ENCODE measurements at places on chromosomes 4 and X.
A peak's percentile ranks its signal among the peaks of the same experiment; 100 is the strongest.

- no peak for DNase-seq
Measured at GRCh38 chrX:132443196-132444135, 45.4 kb downstream of the MBNL3 start.

GRCh38 chrX:2342281-2342688, 158.5 kb downstream of the DHRSX start:
- no peak for DNase-seq

GRCh38 chr4:107333518-107333917, 297.4 kb upstream of the DKK2 start:
- no peak for DNase-seq

DNA sequence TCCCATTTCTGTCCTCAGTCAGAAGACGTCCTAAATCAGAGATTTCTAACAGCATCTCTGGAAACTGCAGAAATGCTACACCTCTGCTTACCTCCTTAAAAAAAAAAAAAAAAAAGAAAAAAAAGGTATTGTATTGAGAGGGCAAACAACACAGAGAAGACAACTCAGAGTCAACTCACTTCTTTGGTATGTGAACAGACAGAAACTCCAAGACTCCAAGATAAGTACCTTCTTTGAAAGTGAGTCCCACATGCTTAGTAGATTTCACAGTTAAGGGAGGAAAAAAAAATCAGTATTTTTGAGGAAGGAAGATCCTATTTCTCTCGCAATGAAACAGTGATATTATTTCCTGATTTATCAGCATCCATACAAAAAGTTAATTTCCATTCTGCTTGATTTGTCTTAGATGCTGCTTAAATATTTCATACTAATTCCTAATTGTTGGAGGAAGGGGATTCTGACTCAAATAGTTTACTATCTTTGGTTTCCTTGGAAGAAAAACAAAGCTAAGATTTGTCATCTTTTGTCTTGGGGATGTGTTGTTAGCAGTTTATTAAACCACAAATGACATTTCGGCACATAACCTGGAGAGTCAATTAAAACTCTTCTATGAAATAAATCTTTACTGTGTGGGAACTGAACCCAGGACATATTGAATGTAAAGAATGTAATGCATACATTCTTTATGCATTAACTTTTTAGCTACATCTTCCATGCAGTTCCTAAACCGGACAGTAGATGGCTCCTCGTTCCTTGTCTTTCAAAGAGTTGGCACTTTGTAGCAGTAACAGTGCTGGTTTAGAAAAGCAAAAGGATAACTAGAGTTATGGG, 4.7 kb downstream of the RASGEF1B start:
- DNase-seq, result peak; percentile 76

DNA sequence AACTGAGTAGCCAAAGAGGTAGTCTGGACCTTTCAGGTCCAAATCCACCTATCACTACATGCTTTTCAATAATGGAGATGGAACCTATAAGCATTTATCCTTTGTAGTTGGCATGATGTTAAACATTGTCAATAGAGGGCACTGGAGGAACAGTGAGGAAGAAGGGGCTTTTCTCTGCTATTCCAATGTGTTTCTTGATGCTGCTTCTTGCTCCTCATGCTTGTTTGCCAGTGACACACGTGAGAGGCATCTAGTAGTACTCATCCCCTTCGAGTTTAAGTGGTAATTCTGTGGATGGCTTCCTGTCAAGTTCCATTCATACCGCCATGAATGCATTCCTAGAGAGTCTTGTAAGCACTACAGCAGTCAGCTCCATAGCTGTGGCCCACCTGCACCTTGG, 84.0 kb downstream of the NAA11 start:
- no peak for DNase-seq

- no peak for DNase-seq
Measured at GRCh38 chr4:74931376-74931775, 1.5 kb upstream of the PARM1 start.

GRCh38 chr4:123871341-123871740, 474.7 kb downstream of the SPRY1 start:
- DNase-seq, result peak; percentile 53

- DNase-seq, result no peak
Measured at GRCh38 chrX:104987063-104987462, 233.4 kb downstream of the TEX13A start.

DNA sequence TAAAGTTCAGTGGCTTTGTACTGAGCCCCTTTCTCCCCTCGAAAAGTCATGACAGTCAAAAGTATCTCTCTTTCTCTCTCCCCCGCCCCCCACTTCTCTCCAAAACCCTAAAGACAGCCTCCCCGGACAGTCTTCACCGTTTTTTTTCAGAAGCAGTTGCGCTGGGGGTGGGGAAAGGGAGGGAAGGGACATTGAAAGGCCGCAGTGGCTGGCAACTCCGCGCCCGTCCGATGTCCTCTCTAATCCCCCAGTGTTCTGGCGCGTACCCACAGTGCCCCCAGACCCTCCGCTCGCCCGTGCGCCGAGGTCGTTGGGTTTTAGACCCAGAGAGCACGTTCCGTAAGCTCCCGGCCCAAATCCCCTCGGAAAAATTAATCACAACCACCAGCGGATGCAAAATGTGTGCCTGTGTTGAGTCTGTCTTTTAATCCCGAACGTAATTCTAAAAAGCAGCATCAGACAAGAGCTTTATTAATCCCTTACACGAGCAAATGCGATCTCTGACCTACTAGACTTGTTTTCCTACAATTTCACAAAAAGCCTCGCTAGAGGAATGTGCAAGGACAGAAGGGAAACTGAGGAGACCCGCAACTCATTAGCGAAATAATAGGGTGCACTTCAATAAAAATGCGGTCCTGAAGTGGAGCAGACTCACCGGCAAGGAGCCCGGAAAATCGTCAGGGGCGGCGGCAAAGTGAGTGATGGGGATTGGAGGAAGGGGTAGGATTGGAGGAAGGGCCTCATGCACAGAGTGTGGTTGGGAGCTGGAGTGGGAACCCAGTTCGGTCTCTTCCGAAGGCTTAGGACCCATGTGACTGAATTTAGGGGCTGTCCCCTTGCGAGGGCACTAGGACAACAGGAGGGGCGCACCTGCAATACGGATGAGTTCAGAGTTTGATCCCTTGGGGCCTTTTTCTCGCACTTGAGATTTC, 12.2 kb upstream of the PRDM8 start:
- DNase-seq, result no peak

GRCh38 chr4:121375262-121375661, 5.6 kb downstream of the QRFPR start:
- DNase-seq, result no peak

DNA sequence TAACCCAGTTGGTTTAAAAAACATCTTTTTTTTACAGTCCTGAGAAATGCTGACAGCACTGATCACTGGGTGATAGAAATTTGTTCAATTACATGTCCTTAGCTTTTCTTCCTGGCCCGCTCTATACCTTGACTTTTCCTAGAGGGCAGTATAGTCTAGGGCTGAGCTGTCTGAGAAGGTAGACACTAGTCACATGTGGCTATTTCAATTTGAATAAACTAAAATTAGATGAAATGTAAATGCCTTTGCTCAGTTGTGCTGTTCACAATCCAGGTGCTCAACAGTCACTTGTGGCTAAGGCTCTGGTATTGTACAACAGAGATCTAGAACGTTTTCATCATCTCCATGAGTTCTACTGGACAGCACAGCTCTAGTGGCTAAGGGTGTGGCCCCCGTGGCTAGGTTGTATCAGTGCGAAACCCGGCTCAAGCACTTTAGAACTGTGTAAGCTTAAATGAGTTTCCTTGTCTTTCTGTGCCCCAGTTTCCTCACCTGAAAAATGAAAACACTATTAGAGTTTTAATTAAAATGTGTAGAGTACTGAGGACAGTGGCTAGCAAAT, 111.6 kb upstream of the WDR17 start:
- DNase-seq, result no peak

GRCh38 chrX:56817179-56817578, 88.1 kb downstream of the NBDY start:
- DNase-seq, result no peak

DNA sequence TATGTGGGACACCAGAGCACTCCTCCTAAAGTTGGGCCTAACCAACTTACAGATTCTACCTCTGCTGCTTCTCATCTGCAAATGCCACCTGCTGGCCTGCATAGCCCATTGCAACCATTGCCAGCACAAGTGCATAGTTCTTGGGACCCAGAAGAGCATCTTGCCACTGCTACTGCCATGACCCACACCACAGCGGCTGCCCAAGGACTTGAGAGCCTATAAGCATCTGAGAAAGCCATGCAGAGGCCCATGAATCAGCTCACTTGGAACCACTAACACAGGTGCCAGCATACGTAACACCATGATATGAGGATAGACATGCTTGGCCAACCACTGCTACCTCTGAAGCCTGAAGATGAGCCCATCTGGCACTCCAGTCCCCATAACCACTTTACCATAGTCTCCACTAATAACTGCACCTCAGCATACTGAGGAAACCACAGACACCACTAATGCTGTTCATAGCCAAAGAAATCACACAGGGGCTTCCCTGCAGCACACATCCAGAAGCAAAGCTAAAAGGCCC, 258.1 kb upstream of the AGTR2 start:
- DNase-seq, result no peak

DNA sequence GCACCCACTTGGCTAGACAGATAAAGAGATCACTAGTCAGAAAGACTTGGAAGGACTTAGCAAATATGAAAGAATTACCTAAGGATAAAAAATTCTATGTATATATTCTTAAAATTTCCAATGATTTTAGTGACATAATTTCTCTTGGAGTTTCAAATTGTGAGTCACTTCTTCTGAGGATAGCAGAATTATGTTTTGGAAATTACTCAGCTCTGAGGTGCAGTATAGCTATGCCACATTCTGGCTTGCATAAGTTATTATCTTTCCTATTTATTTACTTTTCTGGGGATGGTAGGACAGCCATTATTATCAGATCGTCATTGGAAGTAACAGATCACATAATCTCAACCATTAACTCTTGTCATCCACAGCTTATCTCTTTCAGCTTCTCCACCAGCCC, 853.5 kb downstream of the TRIML1 start:
- DNase-seq, result no peak

DNA sequence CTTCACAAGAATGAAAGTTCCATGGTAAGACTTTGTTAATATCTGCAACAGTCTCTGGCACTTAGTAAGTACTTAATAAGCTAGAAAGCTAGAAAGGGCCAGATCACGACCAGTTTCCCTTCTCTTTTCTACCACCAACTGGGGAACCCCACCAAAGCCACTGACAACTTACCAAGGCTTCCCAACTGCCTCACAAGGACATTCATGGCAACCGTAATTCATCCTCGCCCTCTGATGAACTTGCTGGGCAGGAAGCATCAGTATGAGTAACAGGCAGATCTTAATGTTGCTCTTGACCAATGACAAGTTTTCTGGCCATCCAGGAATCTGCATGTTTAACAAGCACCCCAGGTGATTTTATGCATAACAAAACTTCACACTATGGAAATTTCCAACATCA, 23.2 kb upstream of the ZCCHC13 start:
- DNase-seq, result no peak

- no peak for DNase-seq
Measured at GRCh38 chrX:39998636-39999406, 98.9 kb downstream of the BCOR start.

DNA sequence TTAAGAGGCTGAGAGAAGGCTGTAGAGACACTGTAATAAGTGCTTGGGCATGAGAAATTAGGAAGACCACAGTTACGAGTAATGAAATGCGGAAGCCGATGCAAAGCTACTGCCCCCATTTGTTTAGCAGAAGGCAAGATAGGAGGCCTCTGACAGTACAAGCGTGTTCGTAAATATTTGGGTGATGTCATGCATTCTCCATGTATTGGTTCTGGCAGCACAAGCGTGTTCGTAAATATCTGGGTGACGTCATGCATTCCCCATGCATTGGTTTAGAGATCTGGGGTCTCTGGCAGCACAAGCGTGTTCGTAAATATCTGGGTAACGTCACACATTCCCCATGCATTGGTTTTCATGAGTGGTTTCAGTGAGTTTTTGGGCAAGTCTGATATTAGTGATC, 661.5 kb upstream of the FRG1 start:
- no peak for DNase-seq

DNA sequence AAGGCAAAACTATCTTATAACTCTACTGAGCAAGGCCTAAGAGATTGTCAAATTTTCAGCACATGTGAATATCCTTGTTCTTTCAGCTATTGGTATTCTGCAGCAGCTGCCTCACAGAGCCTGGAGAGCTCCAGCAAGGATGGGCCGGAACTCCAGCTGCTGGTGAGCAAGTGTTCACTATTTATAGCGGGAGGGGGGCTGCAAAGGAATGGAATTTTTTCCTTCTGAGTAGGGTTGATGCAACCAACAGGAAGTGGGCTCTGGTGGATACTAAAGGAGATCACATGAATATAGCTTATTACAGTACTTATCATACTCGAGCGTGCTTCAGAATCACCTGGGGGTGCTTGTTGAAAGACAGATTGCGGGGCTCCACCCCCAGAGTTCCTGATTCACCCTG, 20.2 kb upstream of the SETD7 start:
- no peak for DNase-seq

DNA sequence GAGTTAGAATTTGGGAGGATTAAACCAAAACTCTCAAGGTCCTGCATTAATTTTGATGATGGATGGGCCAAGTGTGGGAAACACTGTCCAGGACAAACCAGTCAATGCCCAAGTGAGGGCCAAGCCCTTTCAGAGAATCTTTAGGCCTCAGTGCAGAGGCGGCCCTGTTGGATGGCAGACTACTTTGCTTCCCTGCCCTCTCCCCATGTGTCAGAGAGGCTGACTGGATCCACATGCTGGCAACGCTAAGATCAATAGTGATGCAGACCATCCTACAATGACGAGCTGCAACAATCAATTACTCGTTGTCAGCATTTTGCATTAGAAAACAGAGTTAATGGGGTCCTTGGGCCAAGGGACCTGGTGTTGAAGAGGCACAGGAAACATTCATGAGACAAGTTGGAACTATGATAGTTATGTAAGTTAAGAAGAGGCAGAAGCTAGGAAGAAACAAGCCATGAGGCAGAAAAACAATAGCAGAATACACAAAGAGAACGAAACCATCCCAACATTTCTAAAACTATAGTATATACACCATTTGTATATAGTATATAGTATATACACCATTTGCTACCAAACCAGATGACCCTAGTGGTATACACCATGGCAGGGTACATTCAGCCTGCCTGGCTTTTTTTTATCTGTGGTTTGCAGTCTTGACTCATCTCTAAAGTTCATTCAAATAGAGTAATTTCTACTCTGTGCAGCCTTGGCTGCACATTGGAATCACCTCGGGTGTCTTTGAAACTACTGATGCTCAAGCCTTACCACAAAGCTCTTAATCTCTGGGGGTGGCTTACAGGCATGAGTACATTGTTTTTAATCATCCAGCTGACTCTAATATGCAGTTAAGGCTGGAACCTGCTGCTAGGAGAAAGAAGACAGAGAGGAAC, 147.7 kb upstream of the GYPA start:
- no peak for DNase-seq

GRCh38 chr4:82905205-82905604, 4.7 kb downstream of the THAP9 start:
- no peak for DNase-seq

- DNase-seq, result peak; percentile 12
Measured at GRCh38 chr4:25535278-25535677, 120.4 kb upstream of the SLC34A2 start.

GRCh38 chr4:85243857-85244256, 231.1 kb upstream of the ARHGAP24 start:
- no peak for DNase-seq

GRCh38 chr4:151998723-151999122, 237.9 kb upstream of the GATB start:
- DNase-seq, result no peak

- no peak for DNase-seq
Measured at GRCh38 chr4:115945026-115945425, 831.6 kb upstream of the NDST4 start.

All from nephron progenitor cell (in vitro differentiated cells).